ENCODE measurements at places on chromosomes 16 and 17.

- no peak for DNase-seq
Observed at GRCh38 chr17:1272701-1273100, 2.5 kb downstream of the BHLHA9 start.

GRCh38 chr17:28379814-28380801, 8.6 kb downstream of the SARM1 start:
- DNase-seq: peak; percentile 60

- peak; percentile 83 for DNase-seq
Observed at GRCh38 chr17:50221266-50221863, 19.9 kb upstream of the COL1A1 start.

DNA sequence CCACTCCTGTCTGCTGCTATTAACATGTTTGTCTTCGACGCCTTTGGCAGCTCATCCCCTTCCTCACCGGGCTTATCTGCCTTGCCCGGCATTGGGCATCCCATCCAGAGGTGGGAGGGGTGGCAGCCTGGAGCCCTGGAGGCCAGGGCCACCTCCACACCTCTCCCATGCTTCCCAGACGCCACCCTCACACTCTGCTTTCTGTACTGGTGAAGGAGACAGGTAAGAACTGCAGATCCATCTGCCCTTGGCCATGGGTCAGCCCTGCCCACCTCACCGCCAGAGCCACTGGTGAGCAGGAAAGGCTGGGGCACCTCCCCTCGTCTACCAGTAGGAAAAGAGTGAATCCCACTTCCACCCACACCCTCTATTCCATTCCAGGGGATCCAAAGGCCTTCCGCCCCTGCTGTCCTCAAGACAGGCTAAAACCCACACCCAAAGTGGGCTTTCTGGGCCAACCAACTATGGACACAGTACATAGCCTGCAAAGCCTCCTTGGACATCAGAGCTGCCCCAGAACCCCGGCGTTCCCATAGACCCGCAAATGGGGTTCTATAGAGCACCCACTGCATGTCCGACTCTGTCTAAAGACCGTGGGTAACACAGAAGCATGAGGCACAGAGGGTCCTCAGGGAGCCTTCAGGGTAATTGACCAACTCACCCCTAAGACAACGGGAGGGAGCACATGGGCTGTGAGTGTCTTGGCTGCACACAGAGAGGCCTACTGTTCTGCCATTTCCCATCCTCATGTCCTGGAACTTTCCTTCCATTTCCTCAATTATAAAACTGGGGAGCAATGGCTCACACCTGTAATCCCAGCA, 23.4 kb upstream of the RBFOX3 start:
- no peak for DNase-seq

DNA sequence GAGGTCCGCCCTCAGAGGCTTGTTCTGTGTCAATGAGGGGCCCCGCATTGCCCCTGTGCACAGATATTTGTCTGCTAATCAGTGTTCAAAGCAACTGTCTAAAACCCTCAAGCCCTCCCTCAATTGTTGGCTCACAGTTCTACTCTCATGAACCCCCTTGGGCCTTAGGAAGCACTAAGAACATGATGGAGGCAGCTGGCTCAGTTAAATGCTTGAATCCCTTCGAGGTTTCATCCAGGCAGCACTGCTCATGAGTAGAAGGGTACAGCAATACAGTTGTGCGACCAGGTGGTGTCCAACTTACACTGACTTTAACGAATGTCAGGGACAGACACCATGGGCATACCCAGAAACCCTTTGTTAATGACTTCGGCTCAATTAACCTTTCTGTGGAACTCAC, 89.2 kb upstream of the WSCD1 start:
- DNase-seq: no peak

- no peak for DNase-seq
Observed at GRCh38 chr16:22292320-22292719, 4.9 kb upstream of the POLR3E start.

GRCh38 chr17:19948116-19948943, 29.3 kb downstream of the AKAP10 start:
- no peak for DNase-seq

- DNase-seq: no peak
Observed at GRCh38 chr16:80191928-80192327, 348.9 kb upstream of the DYNLRB2 start.

GRCh38 chr17:33046361-33047255, 55.0 kb downstream of the SPACA3 start:
- DNase-seq: no peak
